ENCODE measurements at places on chromosomes 6 and 20.
A peak's percentile ranks its signal among the peaks of the same experiment; 100 is the strongest.

DNA sequence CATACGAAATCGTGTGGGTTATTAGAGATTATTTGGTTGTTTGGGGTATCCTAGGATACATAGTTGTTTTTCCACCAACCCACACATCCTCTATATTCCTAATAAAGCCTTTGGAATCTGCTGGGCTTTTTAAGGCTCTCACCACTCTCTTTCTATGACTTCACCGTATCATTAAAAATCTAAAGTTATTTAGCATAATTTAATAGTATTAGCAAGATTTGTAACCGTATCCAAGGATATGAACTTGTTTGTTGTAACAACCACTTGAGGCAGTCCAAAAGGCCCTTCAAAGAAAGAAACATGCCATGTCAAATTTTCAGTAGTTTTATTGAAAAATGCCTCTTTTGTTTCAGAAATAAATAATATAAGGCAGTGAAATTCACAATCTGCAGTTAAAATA is 121.8 kb downstream of the COL12A1 start:
- H3K36me3 ChIP-seq, result no peaks in the 10 kb centered on the region
- no peaks in the 10 kb centered on the region for H3K4me1 ChIP-seq
- H3K4me3 ChIP-seq, result no peak overlapping the region
- no peak overlapping the region for H3K27ac ChIP-seq

DNA sequence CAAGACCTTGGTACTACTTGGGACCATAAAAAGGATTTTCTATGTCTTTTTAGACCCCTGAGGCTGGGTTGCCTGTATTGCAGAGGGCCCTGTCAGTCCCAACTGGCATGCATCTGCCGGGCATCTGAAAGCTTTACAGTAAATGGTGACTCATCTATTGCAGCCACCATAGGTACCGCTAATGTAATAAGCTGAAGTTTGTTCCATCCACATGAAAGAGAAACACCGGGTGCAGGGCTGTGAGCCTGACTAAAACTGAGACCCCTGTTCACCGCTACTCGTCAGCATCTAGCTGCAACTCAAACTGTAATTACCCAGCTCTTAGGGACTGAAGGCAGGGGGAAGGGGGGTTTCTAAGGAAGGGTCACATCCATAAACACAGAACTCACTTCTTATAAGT is 49.5 kb downstream of the TRERF1 start:
- H3K4me3 ChIP-seq, result peak overlapping the region; percentile 11
- no peaks in the 10 kb centered on the region for H3K36me3 ChIP-seq
- H3K4me1 ChIP-seq, result peaks cover 67% of the 10 kb centered on the region
- DNase-seq, result peak; percentile 58

- no peak for DNase-seq
- no peak overlapping the region for H3K27ac ChIP-seq
- H3K27me3 ChIP-seq, result peaks cover 28% of the 10 kb centered on the region
- no peaks in the 10 kb centered on the region for H3K36me3 ChIP-seq
- H3K4me1 ChIP-seq, result no peaks in the 10 kb centered on the region
These were observed 4.8 kb downstream of the OR12D1 start for GRCh38 chr6:29419516-29419915.

GRCh38 chr6:167951781-167952511 is 45.5 kb upstream of the KIF25 start:
- no peaks in the 10 kb centered on the region for H3K4me1 ChIP-seq
- DNase-seq, result no peak
- no peak overlapping the region for H3K27ac ChIP-seq
- peaks cover 4% of the 10 kb centered on the region for H3K36me3 ChIP-seq

- no peaks in the 10 kb centered on the region for H3K36me3 ChIP-seq
- no peak overlapping the region for H3K27ac ChIP-seq
- no peaks in the 10 kb centered on the region for H3K4me1 ChIP-seq
- no peak for DNase-seq
- peaks cover 11% of the 10 kb centered on the region for H3K27me3 ChIP-seq
- no peak overlapping the region for H3K4me3 ChIP-seq
These were observed 27.8 kb upstream of the MYCT1 start for GRCh38 chr6:152669895-152670294.
